ENCODE measurements at places on chromosomes 2 and 18.

DNA sequence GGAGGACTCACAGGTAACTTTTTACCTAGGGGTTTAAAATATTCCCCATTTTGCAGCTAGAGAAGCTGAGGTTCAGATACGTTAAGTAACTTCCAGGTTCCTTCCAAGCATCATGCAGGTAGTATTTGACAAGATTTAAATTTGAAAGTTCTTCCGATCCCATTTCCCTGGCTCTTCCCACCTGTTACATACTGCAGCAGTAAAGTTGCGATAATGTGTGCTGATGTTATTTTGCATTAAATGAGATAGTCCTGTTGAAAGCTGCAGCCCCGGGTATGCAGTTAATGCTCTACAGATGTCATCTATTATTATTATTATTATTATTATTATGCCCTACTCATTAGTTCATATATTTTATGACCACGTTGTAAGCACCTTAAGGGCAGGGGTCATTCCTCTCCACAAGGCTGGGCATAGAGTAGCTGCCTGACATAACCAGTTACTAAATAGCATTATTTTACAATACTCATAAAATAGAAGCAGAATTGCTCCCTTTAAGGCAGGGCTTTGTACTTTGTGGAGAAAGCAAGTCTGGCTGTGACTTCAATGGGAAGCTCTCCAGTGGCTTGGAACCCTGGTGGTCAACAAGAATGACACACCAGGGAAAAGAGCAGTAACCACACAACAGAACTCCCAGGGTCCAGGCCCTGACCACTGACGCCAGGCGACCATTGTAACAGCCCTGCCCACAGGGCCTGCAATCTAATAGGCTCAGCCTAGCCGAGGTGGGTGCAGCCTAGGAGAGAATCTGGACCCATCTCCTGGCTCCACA, 112.0 kb upstream of the STPG4 start:
- DNase-seq, result no peak

DNA sequence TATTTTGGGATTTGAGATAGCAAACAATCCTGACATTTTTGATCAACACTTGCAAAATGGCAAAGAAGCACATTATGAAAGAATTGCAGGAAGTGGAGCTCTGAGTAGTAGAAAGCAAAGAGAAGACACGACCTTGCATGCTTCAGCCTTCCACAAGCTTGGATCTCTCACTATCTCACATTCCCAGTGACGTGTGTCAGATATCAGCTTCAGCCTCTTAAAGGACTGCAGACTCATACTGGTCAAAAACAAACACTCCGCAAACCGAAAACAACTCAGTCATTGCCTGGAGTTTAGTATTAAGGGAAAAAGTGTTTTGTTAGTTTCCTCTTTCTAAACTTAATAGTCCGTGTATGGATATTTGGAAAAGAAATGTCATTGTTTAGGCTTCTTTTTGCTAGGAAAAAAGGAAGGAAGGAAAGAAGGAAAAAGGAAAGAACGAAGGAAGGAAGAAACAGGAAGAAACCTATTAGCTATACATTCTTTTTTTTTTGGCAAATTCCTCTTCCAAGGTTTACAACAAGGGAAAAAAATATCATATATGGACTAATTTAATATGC, 32.6 kb upstream of the SLC40A1 start:
- no peak for DNase-seq

DNA sequence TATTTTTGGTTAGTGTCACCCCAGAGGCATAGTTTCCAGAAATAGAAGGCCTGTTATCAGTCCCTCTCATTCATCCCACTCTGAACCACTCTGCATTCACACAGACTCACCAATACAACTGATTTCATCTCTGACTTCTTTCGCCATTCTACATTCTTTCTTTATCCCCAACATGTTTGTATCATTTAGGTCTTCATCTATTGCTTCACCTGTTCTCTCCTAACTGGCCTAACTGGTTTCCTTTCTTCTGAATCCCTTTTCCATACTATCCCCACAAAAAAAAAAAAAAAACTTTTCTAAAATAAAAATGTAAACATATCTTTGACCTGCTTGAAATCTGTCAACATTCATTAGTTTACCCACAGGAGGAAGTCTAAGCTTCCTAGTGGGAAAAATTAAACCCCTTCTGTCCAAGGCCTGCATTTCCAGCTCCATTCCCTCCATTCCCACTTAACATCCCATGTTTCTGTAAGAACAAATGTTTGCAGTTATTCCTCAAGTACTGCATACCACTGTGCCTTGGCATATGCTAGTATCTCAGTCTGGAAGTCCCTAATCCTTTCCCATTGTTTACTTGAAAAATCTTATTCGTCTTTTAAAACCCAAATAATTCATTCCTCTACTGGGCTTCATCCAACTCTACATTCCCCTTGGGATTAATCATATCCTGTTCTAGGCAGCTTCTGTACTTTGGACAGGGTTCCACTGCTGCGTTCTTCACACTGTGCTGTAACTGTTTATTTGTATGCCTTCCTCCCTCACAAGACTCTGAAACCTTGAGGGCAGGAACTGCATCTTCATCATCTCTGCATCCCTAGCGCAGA, 68.5 kb downstream of the FIGN start:
- no peak for DNase-seq

GRCh38 chr2:229873123-229873581, 48.7 kb downstream of the TRIP12 start:
- no peak for DNase-seq

DNA sequence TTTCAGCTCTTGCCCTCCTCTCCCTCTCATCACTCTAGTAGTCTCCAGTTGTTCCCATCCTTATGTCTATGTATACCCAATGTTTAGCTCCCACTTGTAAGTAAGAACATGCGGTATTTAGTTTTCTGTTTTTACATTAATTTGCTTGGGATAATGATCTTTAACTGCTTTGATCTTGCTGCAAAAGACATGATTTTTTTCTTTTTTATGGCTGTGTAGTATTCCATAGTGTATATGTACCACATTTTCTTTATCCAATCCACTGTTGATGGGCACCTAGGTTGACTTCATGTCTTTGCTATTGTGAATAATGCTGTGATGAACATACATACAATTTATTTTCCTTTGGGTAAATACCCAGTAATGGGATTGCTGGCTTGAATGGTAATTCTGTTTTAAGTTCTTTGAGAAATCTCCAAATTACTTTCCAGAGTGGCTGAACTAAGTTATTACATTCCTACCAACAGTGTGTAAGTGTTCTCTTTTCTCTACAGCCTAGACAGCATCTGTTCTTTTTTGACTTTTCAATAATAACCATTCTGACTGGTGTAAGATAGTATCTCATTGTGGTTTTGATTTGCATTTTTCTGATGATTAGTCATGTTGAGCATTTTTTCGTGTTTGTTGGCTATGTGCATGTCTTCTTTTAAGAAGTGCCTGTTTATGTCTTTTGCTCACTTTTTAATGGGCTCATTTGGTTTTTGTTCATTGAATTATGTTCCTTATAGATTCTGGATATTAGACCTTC, 179.6 kb upstream of the SLC39A10 start:
- DNase-seq, result no peak

- no peak for DNase-seq
These were observed 4.4 kb upstream of the FARP2 start for GRCh38 chr2:241351640-241352031.

DNA sequence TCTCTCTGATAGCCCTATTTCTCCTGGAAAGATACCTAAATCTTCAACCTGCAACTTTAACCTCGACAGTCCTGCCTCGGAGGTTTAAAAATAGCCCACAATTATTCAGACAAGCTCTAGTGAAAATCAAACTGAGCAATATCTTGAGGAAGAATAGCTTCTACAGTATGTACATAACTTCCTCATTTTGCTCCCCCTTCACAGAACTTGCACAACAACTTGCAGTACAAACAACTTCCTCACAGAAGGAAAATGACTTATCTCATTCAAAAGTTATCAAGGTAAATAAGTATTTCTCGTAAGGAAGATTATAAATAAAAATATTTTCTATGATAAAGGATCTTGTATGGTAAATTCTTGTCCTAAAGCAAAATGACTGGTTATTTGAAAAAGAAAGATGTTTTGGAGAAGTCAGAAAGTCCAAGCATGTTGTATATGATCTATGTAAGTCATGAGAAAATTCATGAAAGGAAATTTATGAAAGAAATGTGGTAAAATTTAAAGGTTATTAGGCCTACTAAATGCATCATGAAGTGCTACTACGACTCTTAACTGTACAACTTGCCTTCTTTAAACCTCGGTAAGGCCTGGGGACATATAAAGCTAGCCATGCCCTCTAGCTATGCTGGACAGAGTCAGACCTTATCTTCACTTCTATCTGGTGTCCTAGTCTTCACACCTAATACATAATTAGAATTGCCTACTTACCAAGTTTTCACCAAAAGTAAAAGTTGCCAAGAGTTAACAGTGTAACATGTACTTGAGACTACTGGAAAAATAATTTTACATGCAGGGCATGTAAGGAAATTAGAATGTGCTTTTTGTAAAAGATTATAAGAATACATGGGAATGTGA, 394.5 kb downstream of the DLGAP1 start:
- DNase-seq, result no peak

DNA sequence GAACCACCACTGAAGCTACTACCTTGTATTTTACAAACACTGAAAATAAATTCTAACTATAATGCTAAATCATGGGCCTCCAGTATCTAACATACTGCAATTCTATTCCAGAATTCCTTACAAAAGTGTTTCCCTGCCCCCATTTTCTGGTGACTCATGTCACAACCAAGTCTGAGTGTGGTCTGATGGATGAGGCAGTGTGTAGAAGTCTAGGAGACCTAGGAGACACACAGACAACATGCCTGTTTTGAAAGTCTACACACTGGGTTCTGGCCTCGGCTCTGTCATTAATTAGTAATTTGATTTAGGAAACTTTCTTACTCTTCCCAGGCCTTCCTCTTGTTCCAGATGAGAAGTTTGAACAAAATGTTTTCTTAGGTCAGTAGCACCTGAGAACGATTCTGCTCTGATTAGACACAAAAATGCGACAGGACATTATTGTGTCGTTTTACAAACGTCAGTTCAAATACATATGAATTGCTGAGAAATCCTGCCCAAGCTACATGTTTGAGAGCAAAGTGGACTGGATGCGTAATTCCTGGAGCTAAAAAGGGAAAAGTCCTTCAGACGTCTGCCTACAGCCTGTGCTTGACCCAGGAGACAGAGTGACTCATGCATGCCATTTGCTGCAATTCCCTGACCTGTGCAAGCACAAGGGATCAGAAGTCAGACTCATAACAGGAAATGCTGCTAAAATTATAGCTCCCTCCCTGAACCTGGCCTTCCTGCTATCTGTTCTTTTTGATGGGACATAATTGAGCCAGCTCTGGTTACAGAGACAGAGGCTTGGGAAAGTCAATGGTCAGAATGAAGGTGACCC, 494.4 kb downstream of the SOX11 start:
- DNase-seq, result no peak

DNA sequence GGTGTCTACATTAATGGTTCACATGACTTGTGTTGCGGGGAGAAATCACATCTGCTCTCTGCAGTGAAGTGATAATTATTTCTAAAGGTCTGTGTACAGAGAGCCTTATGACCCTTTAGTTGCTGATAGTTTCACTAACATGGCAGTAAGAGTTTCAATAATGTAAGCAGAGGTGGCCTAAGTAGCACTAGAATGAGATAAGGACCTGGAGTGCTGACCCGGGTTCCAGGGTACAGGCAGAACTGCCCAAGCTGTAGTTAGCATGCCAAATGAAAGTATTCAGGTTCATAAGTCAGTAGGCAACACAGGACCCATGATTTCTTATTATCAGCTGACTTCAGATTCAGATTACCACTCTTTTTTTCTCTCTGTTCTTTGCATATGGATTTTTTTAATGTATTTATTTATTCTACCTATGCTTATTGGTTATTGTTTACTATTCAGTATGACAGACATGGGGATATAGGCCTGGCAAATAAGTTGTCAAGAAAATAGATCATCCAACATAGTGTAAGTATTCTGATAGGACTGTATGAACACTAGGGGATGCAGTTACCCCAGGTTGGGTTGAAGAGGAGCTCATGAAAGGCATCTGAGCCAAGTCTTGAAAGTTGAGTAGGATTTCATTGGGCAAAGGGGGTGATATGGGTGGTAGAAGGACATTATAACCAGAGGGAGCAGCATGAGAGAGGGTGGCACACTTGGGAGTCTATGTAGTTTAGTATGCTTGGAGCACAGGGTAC, 105.2 kb downstream of the CCDC85A start:
- no peak for DNase-seq

GRCh38 chr18:60873708-60874107, 459.5 kb upstream of the CDH20 start:
- DNase-seq, result no peak

DNA sequence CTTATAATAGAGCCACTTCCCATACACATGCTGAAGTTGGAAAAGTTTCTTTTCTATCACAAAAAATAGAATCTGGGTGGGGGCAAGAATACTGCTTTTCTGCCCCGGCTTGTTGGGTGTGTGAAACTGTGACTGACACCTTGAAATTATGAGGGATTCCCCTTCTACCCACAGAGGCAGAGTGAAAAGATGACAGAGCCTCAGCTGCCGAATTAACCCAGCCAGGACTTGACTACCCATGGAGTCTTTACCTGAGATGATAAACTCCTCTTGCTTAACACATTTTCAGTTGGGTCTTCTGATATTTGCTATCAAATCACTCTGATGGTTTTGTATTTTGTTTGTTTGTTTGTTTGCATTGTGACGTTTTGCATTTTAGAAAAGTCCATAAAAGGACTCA, 66.0 kb upstream of the PMAIP1 start:
- no peak for DNase-seq

DNA sequence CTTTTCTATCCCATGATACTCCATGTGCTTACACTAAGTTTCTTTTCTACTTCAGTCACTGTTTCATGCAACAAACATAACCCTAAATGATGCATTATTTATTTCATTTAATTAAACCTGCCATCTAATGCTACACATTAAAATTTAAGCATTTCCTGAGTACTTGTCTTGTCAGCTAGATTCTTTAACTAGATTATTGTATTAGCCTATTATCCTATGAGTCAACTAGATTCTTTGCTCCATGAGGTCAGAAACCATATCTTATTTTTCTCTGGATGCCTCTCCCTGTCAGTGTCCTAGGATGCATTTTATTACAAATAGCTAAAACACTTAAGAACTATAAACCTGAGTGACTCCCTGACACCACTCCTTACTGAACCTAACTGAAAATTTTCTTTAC, 652.4 kb downstream of the SLC4A3 start:
- no peak for DNase-seq

DNA sequence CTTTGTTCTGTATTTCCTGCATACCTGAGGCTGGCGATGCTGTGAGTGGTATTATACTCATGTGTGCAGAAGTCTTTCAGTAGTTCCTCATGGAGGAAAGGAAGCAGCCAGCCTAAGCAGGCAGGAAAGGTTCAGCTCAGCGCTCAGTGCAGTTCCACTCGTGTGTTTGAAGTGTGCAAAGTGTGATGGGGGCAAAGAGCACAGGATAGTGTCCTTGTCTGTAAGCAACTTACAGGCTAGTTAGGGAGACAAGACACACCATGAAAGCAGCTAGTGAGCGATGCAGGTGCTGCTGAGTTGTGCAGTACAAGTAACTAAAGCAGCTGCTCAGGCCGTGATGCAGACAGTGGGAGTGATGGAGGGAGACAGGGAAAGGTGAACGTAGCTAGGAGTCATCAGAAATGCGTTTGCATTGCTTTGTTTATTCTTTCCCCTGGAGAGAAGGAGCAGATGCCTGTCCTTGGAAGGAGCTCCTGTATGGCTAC, 146.2 kb downstream of the LDLRAD4 start:
- DNase-seq, result no peak
